Right ventricle myocardium inferior (tissue), 1 donor: ENCODE measurements at places on chromosomes 6 and 20. TPM values are rescaled to one million over a fixed set of nuclear protein-coding genes. Genes with fewer than 3 reads are reported as not detected.

DNA sequence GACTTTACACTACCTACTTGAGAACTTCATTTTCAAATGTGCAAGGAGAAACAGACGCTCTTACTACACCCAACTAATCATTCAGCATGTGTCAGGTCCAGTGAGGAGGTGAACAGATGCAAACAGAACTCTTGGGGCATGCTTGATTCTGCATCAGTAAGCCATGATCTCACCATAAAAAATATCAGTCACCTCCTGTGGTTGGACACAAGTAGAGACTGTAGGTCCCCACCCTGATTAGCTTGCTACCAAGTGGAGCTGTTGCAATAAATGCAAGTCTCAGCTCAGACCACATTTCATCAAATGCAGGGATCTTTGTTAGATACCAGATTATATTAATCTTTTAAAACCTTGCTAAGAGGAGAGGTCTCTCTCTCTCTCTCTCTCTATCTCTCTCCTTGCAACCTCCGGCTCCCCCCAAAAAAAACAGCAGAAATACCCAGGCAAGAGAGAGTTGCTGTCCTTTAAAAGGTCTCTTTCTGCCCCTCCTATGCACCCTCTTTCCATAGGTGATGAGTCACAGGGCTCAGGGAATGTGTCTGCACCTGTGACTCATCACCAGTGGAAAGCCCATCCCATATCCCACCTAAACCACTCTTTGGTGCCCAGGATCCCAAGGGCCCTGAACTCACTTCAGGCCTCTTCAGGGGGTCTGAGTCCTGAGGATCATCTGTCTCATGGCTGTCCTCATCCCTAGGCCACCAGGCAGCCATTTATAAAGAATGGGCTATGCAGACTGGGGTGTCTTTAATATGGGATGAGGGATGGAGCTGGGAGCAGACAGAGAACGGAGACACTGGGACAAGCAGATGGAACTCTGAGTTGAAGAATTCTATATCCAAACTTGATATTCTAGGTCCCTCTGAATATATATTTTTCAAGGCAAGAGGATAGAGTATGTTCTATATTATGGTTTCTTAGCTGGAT, 154.5 kb downstream of the QRSL1 start:
- no peak for DNase-seq

GRCh38 chr20:15240801-15241200, 903.4 kb upstream of the FLRT3 start:
- no peak for DNase-seq

Gene SLC18B1
- total RNA-seq, result 2.8 TPM

DNA sequence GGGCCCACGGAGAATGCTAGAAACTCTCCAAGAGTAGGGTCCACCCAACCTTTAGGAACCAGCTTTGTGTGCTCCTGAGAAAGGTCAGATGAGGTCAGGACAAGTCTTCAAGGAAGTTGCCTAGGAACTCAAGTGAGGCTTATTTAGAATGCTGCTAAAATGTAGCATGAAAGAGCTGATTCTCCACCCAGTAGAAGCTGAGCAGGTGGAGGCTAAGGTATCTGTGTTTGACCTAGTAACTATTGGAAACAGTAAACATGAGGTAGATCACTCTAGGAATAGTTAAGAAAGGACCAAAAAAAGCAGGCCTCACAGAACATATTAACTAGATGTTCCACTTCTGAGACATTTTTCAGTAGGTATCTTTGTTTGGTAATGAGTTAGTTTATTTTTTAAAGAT, 13.9 kb downstream of the CEP43 start:
- DNase-seq, result no peak

Gene IL17F
- not detected for total RNA-seq
